Vagina (tissue), 2 donors: ENCODE measurements at places on chromosomes 1 and 21. TPM values are rescaled to one million over a fixed set of nuclear protein-coding genes. Genes with fewer than 3 reads are reported as not detected.

FAM72D gene
- 2.0 TPM for total RNA-seq

DNA sequence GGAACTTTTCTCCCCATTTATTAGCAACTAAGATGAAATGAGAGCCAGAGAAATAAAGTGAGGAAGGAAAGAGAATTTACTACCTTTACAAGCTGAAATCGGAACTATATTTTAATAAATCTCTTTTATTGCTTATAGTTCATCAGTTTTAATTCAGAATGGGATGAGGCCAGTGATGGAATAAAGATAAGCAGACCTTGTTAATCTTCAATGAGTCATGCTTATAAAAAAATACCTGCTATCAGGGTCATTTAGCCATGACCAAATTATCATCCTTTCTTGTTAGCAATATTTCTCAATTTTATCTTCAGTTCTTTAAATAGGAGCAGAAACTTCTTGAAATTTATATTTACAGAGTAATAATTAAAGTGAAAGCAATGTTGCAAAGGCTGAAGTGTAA, 26.1 kb downstream of the RGS4 start:
- no peak for DNase-seq

FOXJ3 gene
- total RNA-seq, result 59.9 TPM

FNDC5 gene
- total RNA-seq, result 4.7 TPM

ASCL5 gene
- not detected for total RNA-seq

MTARC1 gene
- 9.6 TPM for total RNA-seq

HFM1 gene
- 9.3 TPM for total RNA-seq

DNA sequence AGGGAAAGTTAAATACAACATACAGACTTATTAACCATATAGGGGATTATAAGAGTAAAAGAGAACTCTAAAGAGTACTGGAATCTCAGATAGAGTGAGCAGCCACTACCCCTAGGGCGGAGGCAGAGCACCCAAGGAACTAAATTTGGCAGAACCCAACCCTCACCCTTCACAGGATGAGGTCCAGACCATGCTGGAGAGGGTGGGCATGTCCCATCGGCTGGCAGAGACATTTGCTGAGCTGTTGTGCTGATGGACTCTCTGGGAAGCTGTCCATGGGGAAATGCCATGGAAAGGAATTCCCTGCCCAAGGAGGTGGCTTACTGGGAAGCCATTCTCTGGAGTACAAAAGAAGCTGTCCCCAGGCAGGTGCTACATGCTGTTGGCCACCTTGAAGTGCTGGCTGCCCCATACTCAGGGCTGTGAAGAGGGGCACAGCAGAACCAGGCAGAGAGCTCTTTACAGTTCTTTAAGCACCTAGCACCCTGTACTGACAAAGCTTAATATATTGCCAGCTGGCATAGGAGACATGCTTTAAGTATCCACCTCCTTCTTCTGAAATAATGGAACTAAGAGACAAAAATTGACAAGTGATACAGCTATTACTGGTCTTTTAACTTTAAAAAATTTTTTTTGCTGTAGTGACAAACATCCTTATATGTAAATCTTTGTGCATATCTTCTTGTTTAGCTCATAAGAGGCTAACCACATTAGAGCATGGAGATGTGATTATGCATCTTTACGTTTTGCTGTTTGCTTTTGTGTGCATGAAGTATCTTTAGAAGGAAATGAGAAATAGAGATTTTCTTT, 29.6 kb downstream of the TSNAX start:
- DNase-seq, result no peak

GRCh38 chr1:237467320-237467719, 423.4 kb downstream of the ZP4 start:
- no peak for DNase-seq

- DNase-seq, result no peak
Measured at GRCh38 chr1:56397811-56398231, 181.5 kb downstream of the PLPP3 start.

GRCh38 chr1:42128499-42128898, 24.7 kb upstream of the GUCA2B start:
- no peak for DNase-seq

GPR89B gene
- total RNA-seq, result 20.6 TPM

- no peak for DNase-seq
Measured at GRCh38 chr1:221739018-221739676, 2.7 kb downstream of the DUSP10 start.

- DNase-seq, result no peak
Measured at GRCh38 chr1:181986907-181987305, 74.6 kb downstream of the ZNF648 start.

- DNase-seq, result no peak
Measured at GRCh38 chr1:89953131-89953626, 41.7 kb upstream of the ZNF326 start.

C1orf53 gene
- 6.4 TPM for total RNA-seq

DNA sequence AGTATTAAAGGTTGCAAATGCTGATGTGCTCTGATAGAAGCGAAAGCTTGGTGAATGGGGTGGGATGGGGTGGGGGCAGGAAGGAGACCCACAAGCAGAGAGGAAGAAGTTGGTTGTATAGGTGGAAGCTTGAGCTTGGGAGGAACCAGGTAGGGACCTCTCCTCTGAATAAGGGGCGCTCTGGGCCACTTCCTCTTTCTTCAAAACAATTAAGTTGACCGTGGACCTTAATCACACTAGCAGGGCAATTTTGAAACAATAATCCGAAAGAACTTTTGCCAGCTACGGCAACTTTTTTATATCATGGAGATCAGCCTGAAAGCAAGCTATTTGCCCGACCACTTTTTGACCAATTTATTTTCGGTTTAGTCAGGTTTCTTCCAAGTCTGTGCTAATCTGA, 1.9 kb upstream of the DYRK1A start:
- DNase-seq, result no peak

WNT2B gene
- total RNA-seq, result 16.0 TPM

DNA sequence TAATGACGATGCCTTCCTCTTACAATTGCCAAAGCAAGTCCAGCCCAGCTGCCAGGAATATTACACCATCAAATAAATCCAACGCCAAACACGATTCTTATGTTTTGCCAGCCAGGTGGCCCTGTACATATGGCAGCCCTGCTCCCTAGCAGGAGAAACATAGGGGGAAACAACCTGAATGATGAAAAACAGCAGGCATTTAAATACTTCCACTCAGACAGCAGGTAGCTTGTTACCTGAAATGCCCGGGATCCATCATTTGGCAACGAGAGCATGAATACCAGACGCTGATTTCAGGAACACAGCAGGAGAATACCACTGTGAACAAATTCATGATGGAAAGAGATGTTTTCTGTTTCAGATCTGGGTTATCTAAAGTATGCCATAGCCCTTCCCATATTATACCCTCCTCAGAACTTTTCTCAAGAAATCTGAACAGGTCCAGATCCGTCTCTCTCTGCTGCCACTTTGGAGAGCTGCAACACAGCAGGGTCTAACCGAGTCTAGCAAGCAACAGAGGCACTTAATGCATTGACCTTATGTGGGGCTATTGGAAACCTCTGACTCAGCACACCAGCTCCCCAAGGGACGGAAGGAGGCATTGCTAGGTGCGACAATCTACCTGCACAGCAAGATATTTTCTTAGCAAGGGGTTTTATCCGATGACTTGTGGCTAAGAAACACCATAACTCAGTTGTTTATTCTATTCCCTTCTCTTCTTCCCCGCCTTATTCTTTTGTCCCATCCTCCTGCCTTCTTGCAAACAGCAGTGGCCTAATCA, 166.3 kb downstream of the BARHL2 start:
- DNase-seq, result no peak

DNA sequence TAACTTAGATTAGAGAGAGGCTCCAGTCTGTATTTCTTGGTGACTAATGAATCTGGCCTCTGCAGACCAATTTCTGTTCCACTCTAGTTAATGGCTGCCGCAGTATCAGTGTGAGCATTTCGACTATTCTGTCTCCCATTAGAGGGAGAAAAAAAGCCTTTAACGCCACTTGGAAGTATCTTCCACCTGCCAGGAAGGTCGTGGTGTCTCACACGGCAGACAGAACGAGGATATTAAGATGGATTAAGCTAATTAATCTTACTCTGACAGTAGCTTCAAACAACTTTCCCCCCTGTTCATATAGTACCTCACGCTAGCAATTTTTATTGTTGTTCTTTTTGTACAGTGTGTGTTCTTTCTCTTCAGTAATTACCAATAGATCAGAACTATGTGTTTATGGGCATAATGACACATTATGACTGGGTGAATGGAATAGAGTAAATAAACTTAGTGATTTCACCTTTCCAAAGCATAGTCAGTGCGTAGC, 153.8 kb downstream of the ADGRL2 start:
- no peak for DNase-seq

STUM gene
- 6.4 TPM for total RNA-seq

DNA sequence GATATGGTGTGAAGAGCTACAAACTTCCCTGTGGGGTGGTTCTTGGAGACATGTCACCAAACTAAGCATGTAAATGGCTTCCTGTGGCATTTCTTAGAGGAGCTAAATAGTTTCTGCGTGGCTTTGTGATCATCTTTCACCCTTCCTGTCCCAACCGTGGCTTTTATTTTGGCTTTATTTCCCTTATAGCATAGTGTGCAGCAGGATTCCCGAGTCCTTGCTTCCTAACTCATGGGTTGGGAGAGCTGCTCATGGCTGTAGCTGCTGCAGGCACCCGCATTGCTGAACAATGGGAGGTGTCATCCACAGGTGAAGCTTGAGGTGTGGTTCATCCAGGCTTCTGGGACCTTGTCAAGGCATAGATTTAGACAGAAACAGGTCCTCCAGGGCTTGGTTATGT, 192.0 kb downstream of the SDCCAG8 start:
- no peak for DNase-seq

DNA sequence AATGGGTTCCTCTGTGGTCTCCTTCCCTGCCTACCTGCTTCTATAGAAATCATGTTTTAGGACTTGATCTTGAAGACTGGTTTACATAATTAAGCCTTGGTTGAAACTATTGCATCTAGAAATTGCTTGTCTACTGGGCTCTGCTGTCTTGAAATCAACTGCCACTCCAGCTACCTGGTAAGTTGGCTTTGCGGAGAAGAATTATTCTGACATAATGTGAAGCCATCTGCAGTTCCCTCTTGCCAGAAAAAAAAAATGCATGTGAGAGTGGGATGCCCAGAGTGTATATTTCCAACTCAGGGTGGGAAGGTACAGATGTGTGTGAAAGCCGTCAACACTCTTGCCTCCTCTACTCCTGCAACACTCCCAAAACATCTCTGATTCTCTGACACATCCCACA, 27.2 kb downstream of the C8B start:
- DNase-seq, result no peak

- no peak for DNase-seq
Measured at GRCh38 chr1:232986527-232986922, 36.1 kb downstream of the NTPCR start.

- DNase-seq, result no peak
Measured at GRCh38 chr1:162335126-162335525, 41.5 kb downstream of the SPATA46 start.

GRCh38 chr1:6111991-6112689, 66.5 kb downstream of the KCNAB2 start:
- no peak for DNase-seq

- no peak for DNase-seq
Measured at GRCh38 chr1:84899969-84900368, 7.0 kb upstream of the LPAR3 start.

SAMSN1 gene
- 6.4 TPM for total RNA-seq

HUNK gene
- total RNA-seq, result 0.74 TPM

FUCA1 gene
- 10.6 TPM for total RNA-seq

CDK18 gene
- total RNA-seq, result 27.0 TPM

DNA sequence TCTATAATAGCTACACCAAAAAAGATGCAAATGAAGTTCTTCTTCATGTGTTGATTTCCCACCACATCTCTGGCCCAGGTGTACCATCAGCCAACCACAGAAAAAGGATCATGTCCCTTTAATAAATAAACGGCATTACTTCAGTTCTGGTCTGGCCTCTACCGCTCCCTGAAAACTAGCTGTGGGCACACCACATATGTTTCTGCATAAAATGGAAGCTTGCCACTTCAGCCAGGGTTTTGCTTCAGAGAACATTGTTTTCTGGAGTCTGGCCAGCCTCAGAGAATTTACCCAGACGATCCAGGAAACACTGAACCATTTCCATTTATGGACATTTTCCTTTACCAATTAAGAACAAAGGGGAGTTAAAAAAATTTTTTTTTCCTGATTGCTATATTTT, 5.8 kb upstream of the LAMC2 start:
- no peak for DNase-seq

GATAD2B gene
- total RNA-seq, result 24.1 TPM

- DNase-seq, result no peak
Measured at GRCh38 chr1:222522105-222522915, 25.6 kb downstream of the HHIPL2 start.

TMCC2 gene
- total RNA-seq, result 4.9 TPM

GRCh38 chr1:198220428-198220827, 63.6 kb downstream of the NEK7 start:
- no peak for DNase-seq

- no peak for DNase-seq
Measured at GRCh38 chr21:15212206-15212605, 147.4 kb upstream of the NRIP1 start.

OR2L8 gene
- total RNA-seq, result not detected

DNA sequence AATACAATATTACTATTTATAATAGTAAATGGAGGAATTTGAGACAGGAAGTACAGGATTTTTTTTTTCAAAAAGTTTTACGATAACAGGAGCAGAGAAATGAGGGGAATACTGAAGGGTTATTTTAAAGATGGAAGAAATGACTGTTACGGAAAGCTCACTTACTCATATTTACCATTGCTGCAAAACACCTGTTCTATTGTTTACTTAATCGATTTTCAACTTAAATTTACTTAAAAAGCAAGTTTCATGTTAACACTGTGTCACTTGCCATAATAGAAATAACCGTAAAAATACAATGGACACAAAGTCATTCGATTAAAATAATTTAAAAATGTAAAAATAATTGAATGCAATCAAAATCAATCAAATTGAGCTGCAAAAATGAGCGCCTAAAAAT, 3.4 kb upstream of the EXO1 start:
- DNase-seq, result no peak

DNA sequence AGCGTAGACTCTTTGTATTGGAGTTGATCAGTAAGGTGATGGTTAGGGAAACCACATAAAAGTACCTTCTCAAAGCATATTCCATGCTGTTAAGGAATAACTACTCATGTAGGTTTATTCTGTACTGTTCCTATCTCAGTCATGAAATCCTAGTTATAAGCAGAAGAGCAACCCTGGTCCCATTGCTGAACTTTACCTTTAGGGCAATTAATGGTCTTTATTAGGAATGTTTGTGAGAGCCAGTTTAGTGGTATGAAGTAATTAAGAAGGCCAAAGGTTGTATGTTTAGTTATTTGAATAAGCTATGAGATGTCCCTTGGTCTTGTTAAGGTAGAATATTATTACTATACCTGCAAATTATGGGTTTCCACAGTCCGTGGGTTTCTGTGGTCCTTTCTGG, 44.0 kb downstream of the ACP6 start:
- no peak for DNase-seq
